Mammary epithelial cell (primary cell): ENCODE measurements at places on chromosomes 7 and 10. TPM values are rescaled to one million over a fixed set of nuclear protein-coding genes. Genes with fewer than 3 reads are reported as not detected.

DNA sequence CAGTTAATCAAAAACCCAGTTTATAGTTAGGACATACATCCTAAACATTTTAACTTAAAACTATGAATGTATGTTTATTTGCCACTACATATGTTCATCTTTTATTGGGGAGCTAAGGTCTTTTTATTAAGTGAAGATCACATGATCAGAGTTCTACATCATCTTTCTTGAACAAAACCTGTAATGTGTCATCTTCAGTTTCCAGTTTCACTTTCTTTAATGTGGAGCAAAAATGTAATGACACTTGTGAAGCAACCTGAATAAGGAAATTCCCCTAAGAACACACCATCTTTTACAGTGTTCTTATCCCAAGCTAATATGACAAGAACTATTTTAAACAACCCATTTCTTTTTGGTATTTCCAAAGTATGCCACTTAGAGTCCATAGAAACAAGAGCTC is 166.7 kb upstream of the BET1 start:
- DNase-seq = peak; percentile 21

DNA sequence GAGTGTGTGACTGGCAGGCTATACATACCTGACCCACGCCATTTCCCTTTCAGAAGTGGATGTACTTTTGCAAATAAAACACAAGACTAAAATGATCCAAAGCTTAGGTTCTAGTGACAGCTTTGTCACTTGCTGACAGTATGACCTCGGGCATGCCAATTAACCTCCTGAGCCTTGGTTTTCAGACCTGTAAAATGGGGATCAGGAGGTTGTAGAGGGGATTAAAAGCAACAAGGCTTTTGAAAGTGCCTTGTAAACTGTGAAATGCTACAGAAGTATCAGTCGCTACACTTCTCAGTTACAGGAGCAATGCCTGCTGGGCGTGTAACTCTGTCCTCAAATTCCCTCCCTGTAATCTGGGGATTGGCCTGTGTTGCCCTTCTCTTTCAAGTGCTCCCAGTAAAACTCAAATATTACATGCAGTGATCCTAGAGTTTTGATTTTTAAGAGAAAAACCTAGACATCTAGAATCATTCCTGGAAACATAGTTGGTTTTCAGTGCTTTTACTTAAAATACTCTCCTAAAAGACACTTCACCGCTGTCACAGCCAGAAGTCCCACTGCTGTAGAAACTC is 8.8 kb upstream of the GRB10 start:
- no peak for DNase-seq

DNA sequence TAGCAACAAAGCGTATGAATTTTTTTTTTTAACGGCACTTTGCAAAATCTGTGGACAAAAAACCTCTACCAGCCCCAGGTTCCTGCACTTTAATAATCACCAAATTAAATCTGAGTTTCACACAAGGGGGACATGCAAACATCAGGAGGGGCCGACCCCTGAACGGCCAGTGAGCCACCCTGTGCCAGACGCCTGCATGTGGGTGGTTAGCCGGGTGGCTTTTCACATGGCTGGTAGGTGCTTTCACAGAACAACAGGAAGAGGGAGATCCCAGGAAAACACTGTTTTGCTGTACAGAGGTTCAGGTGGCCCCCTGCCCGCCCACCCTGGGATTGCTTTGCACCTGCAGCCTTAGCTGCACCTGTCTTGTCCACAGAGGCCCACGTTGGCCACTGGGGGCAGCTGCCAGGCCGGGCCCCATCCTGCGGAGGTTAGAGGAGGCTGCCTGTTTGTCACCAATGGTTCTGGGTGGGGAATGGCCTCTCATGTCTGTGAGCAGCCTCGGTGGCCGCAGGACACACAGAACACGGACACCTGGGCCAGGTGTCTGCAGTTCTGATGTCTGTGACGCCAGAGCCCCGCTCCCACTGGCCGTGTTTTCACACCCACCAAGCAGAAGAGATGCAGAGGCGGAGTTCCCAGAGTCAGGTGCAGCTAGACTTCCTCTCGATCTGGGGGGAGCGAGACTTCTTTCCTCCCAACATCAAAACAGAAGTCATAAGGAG is 107.7 kb downstream of the FAM53B start:
- no peak for DNase-seq

Gene KEL
- total RNA-seq = not detected in 2 replicates

Gene LIPF
- total RNA-seq = not detected

- DNase-seq = no peak
These were observed 50.9 kb downstream of the GLI3 start for GRCh38 chr7:42186151-42186550.

Gene PDE1C
- total RNA-seq = 109 TPM

DNA sequence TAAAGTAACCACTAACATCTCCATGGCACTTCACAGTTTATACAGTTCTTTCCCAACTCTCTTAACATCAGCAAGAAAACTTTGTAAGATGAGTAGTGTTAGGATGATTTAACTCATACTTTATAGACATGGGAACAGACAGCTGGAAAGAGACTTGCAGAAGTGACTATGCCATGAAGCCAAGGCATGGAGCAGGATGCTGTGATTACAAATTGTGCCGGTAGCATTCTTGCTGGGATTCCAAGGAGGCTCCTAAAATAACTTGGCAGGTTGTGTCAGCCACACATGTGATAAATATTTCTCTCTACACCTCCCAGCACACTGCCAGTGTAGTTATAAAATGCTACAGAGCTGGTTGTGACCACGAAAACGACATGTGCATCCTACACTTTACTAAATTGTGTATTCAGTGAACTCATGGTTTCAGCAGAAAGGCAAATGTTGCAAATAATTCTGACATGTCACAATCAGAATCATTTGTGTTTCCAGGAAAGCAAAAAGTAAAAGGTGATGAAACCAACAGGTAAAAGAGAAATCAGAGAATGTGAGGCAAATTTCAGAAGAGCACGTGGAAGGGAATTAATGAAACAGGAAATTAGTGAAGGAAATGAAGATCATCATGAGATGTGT is 5.6 kb upstream of the CYP3A4 start:
- peak; percentile 44 for DNase-seq
